Activated T-helper 2 cell treated with anti-CD3 and anti-CD28 coated beads, Interferon-gamma antibody, Interleukin-2, Interleukin-4, amounts not matched to agents 10 μg/mL and 5 μg/mL and 100 μg/mL, durations not matched to agents 14 hours and 24 hours and 36 hours (primary cell): ENCODE measurements at places on chromosomes 6 and 20. TPM values are rescaled to one million over a fixed set of nuclear protein-coding genes. Genes with fewer than 3 reads are reported as not detected.

DNA sequence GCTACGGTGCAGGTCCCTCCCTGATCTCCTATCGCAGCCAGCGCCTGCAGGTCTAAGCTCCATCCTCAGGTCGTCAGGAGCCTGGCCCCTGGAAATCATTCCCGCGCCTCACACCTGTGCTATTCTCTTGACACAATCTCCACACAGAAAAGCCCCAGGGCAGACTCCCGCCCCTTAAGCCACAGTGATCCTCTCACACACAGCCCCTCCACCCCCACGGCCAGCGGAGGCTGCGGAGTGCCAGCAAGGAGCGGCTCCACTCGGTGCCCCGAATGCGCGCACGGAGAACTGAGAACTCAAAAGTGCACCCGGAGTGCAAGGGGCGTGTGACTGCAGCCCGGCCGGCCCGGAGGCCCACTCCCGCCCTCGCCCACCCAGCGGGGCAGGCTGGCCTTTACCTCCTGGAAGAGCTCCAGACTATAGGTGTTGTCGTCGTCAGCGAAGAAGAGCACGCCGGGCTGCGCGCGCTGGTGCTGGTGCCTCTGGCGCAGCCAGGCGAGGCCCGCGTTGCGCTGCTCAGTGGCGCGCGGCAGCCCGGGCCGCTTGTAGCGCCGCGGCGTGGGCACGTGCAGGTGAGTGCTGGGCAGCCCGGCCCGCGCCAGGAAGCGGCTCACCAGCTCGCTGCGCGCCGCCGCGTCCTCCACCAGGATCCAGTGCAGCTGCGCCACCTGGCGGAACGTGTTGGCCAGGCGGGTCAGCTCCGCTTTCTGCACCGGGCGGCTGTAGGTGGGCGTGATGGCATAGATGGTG, 1.2 kb downstream of the B3GAT2 start:
- peaks cover 73% of the 10 kb centered on the region for H3K27me3 ChIP-seq
- DNase-seq = peak; percentile 77
- peaks cover 10% of the 10 kb centered on the region for H3K4me1 ChIP-seq
- H3K36me3 ChIP-seq = no peaks in the 10 kb centered on the region

The TDRD6 gene
- not detected in 2 replicates for total RNA-seq

The BCAS1 gene
- total RNA-seq = not detected in 2 replicates

GRCh38 chr6:147895272-147895671, 386.8 kb downstream of the SAMD5 start:
- no peaks in the 10 kb centered on the region for H3K36me3 ChIP-seq
- DNase-seq = no peak
- H3K4me3 ChIP-seq = no peak overlapping the region
- H3K27ac ChIP-seq = no peak overlapping the region

The KCNQ2 gene
- total RNA-seq = not detected in 2 replicates

The ELOVL2 gene
- total RNA-seq = not detected in 2 replicates

The C6orf15 gene
- total RNA-seq = not detected in 2 replicates

DNA sequence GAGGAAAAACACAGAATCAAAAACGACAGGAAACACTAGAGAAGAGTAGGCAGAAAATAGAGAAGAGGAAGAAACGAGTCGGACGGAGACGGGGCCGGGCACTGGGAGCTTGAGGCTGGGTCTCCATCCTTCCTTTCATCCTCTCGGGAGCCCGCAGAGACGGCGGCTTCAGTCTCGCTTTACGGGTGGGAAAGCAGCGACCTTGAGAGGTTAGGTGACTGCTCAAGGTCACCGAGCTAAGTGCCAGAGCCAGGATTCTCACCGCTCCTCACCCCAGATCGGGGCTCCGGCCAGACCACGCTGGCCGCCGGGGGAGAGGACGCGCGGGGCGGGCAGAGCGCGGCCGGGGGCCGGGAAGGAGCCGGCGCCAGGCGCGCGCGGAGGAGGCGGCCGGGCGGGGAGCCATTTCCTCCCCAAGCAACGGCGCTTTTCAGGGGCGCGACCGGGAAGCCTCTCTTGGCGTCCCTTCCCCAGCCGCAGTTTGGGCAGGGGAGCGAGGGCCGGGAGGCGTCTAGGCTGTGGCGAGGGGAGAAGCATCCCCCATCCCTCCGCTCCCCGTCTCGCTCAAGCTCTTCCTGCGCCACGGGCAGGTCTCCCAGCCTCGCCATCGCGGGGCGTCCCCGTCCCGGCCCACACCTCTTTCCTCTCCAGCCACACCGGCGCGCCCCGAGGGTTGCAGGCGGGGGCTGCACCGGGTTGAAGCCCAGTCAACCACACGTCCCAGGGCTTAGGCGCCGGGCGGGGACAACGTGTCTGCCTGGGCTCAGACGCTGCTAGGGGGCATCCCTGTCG, 24.1 kb upstream of the MAP3K7 start:
- H3K27ac ChIP-seq = no peak overlapping the region
- H3K4me3 ChIP-seq = peak overlapping the region; percentile 83
- H3K36me3 ChIP-seq = no peaks in the 10 kb centered on the region
- no peak for DNase-seq
- peaks cover 62% of the 10 kb centered on the region for H3K27me3 ChIP-seq
- peaks cover 9% of the 10 kb centered on the region for H3K4me1 ChIP-seq

The SEMG2 gene
- total RNA-seq = not detected in 2 replicates

The CAPN11 gene
- total RNA-seq = 0.09 and 0.30 TPM in 2 replicates

The PGM3 gene
- 29.2 and 31.3 TPM in 2 replicates for total RNA-seq

The SYNGAP1 gene
- 60.1 and 71.3 TPM in 2 replicates for total RNA-seq

- no peaks in the 10 kb centered on the region for H3K36me3 ChIP-seq
- H3K4me1 ChIP-seq = peaks cover 19% of the 10 kb centered on the region
- H3K27me3 ChIP-seq = no peaks in the 10 kb centered on the region
- H3K4me3 ChIP-seq = no peak overlapping the region
- DNase-seq = no peak
These were observed 10.8 kb upstream of the BTN3A2 start for GRCh38 chr6:26354162-26354561.

The SCUBE3 gene
- not detected in 2 replicates for total RNA-seq

DNA sequence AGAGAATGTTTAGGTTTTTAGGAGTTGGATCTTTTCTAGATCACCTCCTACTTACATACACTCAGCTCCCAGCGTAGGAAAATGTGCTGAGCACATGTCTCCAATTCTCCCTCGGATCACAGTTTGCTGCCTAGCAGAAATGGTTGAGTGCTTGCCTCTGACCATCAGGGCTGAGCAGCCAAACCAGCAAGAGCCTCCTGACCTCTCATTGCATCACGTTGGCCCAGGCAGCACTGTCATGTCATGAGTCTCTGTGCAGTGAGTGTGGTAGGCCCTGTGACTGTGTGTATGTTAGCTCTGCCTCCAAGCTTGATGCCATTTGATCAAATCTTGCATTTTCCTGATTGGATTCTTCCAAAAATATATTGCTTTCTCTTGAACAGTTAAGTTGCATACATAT, 112.0 kb downstream of the LRRC1 start:
- no peaks in the 10 kb centered on the region for H3K36me3 ChIP-seq
- no peak for DNase-seq
- H3K27me3 ChIP-seq = no peaks in the 10 kb centered on the region
- H3K4me3 ChIP-seq = no peak overlapping the region
- H3K27ac ChIP-seq = no peak overlapping the region

The TMEM74B gene
- total RNA-seq = 1.2 and 1.6 TPM in 2 replicates

The NKAPL gene
- not detected in 2 replicates for total RNA-seq

The SPTLC3 gene
- total RNA-seq = 0.68 and 0.80 TPM in 2 replicates

DNA sequence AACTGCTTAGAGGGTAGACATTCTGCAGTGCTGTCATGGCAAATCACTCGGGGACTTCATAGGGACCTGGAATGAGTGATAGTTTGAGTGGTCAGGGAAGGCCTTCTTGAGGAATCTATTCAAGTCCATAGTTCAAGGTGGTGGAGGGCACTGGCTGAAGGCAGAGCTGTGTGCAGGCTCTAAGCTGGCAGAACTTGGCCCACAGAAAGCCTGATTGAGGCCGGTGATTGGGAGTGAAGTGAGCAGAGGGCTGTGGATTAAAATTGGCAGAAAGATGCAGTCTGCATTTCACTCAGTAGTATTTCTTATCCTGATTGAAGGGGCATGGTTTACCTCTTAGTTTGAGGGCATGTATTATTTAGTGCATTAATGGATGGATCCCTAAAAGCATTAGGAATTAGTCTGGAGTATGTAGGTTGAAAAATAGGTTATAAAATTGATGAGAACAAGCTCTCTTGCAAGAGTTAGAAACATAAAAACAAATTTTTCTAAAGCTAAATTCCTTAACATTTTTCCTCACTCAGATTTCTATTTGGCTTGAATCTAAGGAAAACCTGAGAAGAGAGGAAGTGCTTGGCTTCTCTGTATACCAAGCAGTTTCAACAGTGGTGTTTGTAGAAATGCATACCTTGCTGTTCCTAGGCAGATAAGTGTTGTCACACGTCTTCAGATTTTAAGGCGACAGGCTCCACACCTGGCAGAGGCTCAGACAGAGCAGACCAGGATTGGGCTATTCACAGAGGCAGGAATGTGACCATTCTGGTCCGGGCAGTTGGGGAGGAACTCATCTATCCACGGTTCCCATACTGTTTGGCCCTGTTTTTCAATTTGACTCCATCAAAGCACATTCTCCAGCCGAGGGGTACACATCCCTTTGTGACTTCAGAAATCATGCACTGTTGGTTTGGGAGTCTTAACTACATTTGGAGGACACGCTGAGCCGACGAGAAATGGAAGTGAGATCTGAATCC, 45.2 kb downstream of the UTRN start:
- no peaks in the 10 kb centered on the region for H3K27me3 ChIP-seq
- H3K4me3 ChIP-seq = no peak overlapping the region
- H3K4me1 ChIP-seq = peaks cover 23% of the 10 kb centered on the region
- no peak for DNase-seq

DNA sequence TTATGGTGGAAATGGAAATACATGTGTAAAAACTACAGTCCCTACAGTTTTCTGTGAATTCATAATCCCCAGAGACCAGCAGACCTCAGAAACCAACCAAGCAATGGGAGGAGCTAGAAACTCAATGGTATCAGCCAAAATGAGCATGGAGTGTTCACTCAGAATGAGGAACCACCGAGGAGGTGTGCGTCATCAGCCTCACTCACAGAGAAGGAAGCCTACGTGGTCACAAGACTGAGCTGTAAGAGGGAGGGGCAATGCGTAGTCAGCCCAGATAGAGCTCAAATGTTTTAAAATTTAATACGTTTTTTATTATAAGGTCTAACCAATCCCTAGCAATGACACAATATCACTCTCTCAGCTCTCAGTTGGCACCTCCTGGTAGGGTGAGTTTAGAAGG, 17.4 kb downstream of the MYLK4 start:
- peak; percentile 17 for DNase-seq
- H3K36me3 ChIP-seq = no peaks in the 10 kb centered on the region
- no peak overlapping the region for H3K4me3 ChIP-seq
- no peak overlapping the region for H3K27ac ChIP-seq

- H3K27me3 ChIP-seq = peaks cover 17% of the 10 kb centered on the region
- no peak overlapping the region for H3K4me3 ChIP-seq
- no peak for DNase-seq
- no peaks in the 10 kb centered on the region for H3K36me3 ChIP-seq
These were observed 30.1 kb downstream of the GMDS start for GRCh38 chr6:2215342-2215741.

- H3K36me3 ChIP-seq = no peaks in the 10 kb centered on the region
- DNase-seq = no peak
- peaks cover 76% of the 10 kb centered on the region for H3K27me3 ChIP-seq
- H3K27ac ChIP-seq = no peak overlapping the region
- peaks cover 11% of the 10 kb centered on the region for H3K4me1 ChIP-seq
These were observed 6.1 kb upstream of the DLL1 start for GRCh38 chr6:170296746-170297575.

- no peak for DNase-seq
- H3K36me3 ChIP-seq = peaks cover 40% of the 10 kb centered on the region
- H3K27ac ChIP-seq = peak overlapping the region; percentile 67
- peaks cover 50% of the 10 kb centered on the region for H3K4me1 ChIP-seq
- peak overlapping the region; percentile 60 for H3K4me3 ChIP-seq
These were observed 648 bp upstream of the BACH2 start for GRCh38 chr6:90297115-90297866.

The PPP1R3G gene
- 0.11 and 0.16 TPM in 2 replicates for total RNA-seq

- no peaks in the 10 kb centered on the region for H3K27me3 ChIP-seq
- H3K4me3 ChIP-seq = no peak overlapping the region
- no peak for DNase-seq
- H3K36me3 ChIP-seq = peaks cover 81% of the 10 kb centered on the region
- peaks cover 86% of the 10 kb centered on the region for H3K4me1 ChIP-seq
These were observed 24.0 kb downstream of the FYN start for GRCh38 chr6:111849298-111849697.

DNA sequence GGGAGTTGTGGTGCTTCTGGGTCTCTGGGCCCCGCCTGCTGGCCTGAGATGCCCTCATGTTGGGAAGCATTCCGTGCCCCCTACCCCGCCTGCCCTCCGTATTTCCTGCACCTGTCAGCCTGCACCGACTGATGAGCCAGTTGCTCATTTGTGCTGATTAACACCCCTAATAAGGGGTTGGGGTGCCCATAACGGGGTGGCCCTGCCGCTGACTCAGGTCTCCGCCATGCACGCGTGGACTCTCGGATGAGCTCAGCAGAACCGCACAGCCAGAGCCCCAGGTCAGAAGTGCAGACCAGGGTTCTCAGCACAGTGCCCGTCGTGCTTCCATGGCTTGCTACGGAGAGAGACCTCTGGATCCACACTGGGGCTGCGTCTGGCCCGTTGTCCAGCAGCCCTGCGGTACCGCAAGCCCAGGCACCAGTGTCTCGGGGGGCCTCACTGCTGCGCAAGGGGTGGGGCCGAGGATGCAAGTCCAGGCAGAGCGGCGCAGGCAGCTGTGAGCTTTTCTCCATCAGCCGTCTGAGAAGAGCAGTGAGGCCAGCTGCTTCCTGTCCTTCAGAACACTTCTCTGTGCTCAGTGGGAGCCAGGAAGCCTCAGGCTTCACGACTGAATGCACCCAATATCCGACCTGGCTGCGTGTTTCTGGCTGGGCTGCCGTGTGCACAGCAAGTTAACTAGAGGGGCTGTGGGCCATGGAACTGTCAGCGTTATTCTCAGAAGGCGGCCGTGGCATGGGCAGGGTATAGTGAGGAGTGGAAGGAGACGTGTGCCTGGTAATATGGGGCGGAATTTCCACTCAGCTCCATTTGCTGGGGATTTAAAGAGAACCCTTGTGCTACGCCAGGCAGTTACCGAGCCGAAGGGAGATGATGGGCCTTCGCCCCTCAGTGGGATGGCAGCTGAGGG, 18.6 kb downstream of the MTG2 start:
- no peak overlapping the region for H3K4me3 ChIP-seq
- no peaks in the 10 kb centered on the region for H3K4me1 ChIP-seq
- no peaks in the 10 kb centered on the region for H3K27me3 ChIP-seq
- H3K27ac ChIP-seq = no peak overlapping the region
- peaks cover 40% of the 10 kb centered on the region for H3K36me3 ChIP-seq
- DNase-seq = no peak

The TRIM10 gene
- total RNA-seq = 0.09 TPM in 1 of 2 replicates, not detected in the other

The MOG gene
- total RNA-seq = not detected in 2 replicates

DNA sequence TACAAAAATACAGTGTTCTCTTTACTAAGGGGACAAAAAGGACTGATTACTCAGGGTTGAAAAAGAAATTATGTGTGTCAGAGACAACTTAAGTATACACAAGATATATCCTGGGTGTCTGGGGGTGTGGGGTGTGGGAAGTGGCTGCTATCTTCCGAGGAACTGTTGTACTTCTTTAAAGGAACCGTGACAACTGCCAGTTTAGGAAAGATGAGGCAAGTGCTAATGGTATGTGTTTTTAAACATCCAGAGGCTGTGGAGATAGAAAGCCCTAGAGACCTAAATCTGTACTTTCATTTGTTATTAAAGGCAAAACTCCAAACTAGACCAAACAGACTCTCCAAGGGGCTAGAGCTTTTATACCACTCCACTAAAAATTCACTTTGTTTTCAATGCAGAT, 95.6 kb downstream of the SNAP25 start:
- no peaks in the 10 kb centered on the region for H3K36me3 ChIP-seq
- DNase-seq = no peak
- H3K4me3 ChIP-seq = no peak overlapping the region
- H3K4me1 ChIP-seq = peaks cover 8% of the 10 kb centered on the region

- H3K27me3 ChIP-seq = peaks cover 19% of the 10 kb centered on the region
- no peak overlapping the region for H3K4me3 ChIP-seq
- no peak for DNase-seq
- H3K4me1 ChIP-seq = peaks cover 18% of the 10 kb centered on the region
- H3K36me3 ChIP-seq = no peaks in the 10 kb centered on the region
These were observed 54.5 kb upstream of the ARMC2 start for GRCh38 chr6:108793516-108794251.

The TSBP1 gene
- total RNA-seq = not detected in 2 replicates
